ENCODE measurements at places on chromosomes 12 and 14. TPM values are rescaled to one million over a fixed set of nuclear protein-coding genes. Genes with fewer than 3 reads are reported as not detected.

STYK1 gene
- total RNA-seq = 1.6 TPM

C12orf50 gene
- not detected for total RNA-seq

EPYC gene
- 0.39 TPM for total RNA-seq

FAM186B gene
- total RNA-seq = 0.57 TPM

SLC41A2 gene
- total RNA-seq = 35.6 TPM

ZC2HC1C gene
- 1.4 TPM for total RNA-seq

BATF gene
- total RNA-seq = not detected

LRP6 gene
- 40.9 TPM for total RNA-seq

DNA sequence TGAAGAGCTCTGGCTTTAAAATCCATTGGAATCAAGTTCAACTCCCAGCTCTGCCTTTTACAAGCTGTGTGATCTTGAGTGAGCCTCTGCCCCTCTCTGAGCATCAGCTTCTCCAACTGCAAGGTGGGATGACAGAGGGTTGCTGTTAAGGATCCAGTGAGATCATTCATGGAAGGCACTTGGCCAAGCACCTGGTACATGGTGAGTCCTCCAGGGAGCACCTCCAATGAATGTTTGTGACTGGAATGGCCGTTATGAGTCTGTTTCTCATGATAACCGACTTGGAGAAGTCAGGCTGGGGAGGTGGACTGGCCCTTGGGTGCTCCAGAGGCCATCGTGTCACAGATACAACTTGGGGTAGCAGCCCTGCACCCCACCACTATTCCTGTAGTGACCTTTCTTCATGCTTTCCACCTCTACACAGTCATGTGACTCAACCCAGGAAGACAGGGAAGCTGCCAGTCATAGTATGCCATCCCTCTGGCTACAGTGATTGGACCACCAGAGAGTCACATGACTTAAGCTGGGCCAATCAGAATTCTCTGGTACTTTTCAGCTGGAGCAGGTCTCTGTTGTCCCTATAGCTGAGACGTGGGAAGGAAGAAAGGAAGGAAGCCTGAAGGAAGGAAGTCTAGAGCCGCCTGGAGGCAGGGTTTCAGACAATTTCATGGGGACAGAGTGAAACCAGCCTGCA, 146.5 kb upstream of the MYL2 start:
- no peak for DNase-seq

GRCh38 chr14:106802413-106803364, 1276.3 kb downstream of the TMEM121 start:
- no peak for DNase-seq

DNA sequence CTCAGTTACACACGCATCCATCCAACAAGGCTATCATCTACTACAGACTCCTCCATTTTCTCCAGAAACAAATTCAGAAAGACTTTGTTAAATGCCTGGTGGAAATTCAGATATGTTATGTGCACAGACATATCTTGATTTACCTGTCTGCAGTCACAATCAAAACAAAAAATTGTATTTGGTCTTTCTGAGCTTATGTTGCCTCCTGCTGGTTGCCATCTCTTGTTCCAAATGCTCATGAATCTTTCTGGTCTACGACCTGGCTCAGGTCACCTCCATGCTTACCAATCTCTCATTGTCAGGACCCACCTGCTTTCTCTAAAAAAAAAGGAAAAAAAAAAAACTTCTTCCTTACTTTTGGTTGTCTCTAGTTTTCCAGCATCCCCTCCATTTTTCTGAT, 169.2 kb upstream of the PLXNC1 start:
- DNase-seq = peak; percentile 15

- DNase-seq = no peak
Measured at GRCh38 chr12:31991815-31992214, 32.6 kb downstream of the RESF1 start.

DNA sequence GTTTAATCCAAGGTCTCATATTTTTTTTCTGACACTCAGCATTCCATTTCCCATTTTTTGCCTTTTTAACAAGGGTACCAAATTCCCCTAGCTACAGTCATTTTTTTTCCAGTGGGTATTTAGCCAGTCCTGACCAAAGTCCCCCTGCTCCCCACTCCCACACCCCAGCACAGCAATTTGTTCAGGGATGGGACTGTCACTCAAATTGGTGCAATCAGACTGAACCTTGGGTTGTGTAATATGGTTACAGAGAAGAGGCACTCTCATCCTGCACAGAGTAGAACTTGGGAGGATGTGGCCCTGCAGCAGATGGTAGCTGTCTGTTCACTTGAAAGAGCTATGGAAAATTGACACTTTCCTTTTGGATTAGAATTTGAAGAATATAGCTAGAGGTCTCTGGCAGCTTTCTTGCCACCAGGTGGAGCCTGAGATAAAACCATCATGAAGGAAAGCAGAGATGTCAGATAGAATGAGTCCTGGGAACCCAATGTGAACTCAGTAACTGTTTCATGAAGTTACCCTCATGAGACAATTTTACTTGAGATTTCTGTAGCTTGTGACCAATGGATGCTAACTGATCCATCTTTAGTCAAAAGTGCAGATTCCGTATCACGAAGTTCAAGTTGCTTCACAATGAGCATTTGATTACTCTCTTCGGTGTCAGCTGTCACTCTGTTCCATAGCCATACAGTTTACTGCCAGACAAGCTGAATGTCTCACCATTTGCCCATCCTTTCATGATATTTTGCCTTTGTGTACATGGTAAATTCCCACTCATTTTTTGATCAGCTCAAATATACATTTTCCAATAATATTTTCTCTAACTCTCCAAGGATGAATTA, 394.0 kb upstream of the SYT1 start:
- peak; percentile 42 for DNase-seq

DNA sequence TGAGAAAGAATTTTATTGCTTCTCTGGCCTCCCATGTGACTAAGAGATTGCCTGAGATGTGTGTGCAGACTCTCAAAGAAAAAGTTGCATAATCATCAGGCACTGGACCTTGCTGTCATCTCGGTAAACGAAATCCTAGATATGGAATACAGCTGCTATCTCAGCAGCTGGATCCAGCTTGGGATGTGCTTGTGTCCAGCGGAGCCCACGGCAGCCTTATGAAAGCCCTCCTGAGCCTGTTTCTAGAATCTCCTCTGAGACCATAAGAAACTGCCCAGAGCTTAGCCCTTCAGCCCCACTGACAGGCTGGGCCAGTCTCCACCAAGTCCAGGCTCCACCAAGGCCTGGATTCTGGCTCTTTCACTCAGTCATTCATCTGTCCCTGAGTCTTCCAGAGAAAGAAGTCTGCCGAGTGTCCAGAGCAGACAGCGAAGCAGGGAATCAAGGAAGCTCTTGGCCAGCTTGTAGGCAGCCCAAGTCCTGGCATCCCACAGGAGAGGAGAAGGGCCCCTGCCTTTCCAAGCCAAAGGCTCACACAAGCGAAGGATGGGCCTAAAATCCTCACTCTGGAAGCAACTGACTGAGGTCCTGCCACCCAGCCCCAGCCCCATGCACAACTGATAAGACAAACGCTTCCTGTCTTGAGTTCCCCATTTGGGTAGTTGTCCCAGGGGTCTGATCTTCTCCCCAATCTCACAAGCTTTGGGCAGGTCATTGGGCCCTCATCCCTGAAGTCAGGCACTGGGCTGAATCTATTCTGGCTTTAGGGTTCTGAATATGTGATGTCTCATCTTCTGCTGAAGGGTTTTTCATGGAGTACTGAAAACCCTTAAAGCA, 97.8 kb downstream of the SEC23A start:
- DNase-seq = no peak

- peak; percentile 99 for DNase-seq
Measured at GRCh38 chr12:124747426-124748161, 116.1 kb downstream of the SCARB1 start.

- peak; percentile 72 for DNase-seq
Measured at GRCh38 chr12:45458854-45459807, 243.2 kb downstream of the ANO6 start.

DNA sequence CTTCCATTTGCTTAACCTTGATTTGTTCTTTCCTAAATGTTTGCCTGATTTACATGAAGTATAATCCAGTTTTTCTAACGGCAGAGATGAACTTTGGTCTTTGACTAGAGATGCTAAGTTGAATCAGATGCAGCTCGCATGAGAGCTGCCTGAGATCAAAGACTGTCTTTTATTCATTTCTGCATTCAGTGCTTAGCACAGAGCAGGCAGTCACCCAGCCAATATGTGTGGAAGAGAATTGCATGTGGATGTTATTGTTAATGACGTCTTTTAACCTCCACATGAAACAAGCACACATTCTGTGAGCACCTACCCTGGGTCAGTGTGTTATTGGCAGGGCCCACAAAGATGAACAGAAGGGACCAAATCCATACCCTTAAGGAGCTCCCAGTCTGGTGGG, 99.2 kb downstream of the SLC5A8 start:
- no peak for DNase-seq

DNA sequence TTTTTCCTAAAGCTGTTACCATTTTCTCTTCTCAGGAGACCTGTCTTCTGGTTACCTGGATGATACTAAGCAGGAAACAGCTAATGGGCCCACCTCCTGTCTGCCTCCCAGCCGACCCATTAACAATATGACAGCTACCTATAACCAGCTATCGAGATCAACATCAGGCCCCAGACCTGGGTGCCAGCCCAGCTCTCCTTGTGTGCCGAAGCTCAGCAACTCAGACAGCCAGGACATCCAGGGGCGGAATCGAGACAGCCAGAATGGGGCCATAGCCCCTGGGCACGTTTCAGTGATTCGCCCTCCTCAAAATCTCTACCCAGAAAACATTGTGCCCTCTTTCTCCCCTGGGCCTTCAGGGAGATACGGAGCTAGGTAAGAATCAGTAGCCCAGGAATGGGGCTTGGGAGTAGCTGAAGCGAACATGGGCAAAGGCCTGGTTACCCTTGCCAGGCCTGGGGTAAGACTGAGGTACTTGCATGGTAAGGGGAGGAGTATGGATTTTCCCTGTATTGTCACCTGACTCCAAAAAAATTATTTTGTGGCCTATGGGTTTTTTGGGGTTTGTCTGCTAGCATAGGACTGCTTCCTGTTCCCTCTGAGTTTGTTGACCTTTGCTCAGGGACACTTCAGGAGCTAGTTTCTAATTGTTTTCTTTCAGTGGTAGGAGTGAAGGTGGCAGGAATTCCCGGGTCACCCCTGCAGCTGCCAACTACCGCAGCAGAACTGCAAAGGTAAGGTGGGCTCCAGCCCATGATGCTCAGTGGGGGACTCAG, 26.6 kb downstream of the TRAFD1 start:
- DNase-seq = no peak

DNA sequence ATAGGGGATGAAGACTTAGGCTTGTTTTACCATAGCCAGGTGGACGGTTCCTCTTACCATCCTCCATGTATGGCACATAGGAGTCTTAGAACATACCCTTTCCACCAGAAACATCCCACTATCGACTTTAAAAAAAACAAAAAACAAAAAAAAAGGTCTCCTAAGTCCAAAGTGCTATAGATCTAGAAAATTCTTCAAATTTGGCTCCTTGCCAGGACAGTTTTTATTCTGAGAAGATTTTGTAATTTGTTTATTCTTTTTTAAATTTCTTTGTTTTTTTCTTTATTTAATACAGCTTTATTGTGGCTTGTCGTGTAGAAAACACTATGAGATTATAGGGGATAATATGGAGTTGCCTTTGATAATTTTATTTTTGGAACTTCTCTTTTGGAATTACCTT, 197.7 kb downstream of the NUBPL start:
- no peak for DNase-seq

DNA sequence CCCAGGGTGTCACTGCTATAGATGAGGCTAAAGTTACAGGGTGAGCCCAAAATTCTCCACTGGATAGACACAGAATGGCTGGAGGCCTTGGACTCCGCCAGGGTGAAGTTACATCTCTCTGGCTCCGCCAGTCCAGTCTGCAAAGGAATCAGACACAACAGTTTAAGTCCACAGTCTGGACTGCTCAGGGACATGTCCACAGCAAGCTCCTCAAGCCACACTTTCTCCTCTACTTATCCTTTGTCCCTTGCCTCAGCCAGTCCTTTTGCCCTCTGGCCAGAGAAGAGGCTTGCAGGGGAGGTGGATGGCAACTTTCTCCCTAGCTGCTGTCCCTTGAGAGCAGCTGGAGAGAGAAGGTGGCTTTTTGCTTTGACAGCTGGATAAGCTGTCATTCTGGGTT, 28.0 kb downstream of the PTPRB start:
- no peak for DNase-seq

DNA sequence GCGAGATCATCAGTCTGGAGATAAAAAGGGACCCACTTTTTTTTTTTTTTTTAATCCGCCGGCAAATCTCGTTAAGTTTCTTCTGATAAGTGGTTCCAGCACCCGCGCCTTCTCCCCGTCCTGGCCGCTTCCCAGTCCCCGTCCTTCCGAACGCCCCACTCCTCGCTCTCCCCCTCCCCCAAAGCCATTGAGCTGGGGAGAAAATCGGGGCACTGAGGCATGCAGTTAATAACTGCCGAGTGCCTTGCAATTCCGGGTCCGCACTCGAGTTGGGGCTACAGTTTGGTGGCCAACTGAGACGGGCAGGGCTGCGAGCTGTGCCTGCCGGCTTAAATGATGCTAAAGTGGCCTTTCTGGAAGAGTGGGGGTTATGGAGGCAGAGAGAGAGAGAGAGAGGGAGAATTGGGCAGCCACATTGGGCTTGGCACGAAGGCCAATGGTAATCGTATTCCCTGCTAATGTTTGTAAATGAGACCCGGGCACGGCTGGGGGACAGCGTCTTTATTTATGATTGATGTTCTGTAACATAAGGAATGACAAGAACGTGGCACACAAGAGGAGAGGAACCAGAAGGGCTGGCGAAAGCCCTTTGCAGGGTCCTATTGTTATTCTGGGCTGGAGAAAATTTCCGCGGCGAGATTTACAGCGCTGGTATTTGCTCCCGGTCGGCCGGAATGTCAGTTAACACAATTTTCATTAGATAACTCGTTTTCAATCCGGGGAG, 115.4 kb upstream of the MYL2 start:
- DNase-seq = no peak

- DNase-seq = no peak
Measured at GRCh38 chr12:116719731-116720528, 17.9 kb downstream of the SPRING1 start.

GRCh38 chr14:103126873-103127304, 3.6 kb downstream of the TNFAIP2 start:
- no peak for DNase-seq

DNA sequence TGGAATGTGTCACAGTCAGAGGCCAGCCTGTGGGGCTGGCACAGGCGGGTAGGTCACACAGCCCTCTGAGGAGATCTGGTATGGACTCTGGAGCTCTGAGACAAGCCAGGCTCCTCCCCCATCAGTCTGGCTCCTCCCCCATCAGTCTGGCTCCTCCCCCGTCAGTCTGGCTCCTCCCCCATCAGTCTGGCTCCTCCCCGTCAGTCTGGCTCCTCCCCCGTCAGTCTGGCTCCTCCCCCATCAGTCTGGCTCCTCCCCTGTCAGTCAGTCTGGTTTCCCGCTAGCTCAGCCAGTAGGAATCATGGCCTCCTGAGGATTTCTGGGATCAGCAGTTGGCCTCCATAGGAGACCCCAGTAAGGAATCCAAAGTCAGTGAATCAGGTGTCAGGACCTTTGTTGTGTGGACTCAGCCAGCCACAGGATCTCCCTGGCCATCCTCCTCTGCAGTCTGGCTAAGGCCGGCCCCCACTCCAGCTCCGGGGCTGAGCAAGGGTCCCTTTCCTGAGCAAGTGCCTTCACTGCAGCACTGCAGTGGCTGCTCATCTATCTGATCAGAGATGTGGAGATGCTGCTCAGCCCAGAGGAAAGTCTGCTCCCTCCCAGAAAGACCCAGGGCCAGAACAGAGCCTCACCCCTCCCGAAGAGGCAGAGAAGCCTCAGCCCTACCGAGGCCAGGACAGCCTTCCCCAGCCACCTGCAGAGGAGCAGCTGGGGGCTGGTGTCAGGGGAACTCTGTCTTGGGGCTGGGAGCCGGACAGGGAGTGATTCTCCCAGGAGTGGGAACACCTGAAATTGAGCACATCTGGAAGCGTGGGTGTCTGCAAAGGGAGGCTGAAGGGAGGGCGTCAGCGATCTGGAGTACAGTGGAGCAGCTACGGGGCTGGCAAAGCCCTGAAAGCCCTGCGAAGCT, 35.7 kb downstream of the IQSEC3 start:
- no peak for DNase-seq
